Lower lobe of right lung (tissue), 2 donors: ENCODE measurements at places on chromosomes 5 and 9.

DNA sequence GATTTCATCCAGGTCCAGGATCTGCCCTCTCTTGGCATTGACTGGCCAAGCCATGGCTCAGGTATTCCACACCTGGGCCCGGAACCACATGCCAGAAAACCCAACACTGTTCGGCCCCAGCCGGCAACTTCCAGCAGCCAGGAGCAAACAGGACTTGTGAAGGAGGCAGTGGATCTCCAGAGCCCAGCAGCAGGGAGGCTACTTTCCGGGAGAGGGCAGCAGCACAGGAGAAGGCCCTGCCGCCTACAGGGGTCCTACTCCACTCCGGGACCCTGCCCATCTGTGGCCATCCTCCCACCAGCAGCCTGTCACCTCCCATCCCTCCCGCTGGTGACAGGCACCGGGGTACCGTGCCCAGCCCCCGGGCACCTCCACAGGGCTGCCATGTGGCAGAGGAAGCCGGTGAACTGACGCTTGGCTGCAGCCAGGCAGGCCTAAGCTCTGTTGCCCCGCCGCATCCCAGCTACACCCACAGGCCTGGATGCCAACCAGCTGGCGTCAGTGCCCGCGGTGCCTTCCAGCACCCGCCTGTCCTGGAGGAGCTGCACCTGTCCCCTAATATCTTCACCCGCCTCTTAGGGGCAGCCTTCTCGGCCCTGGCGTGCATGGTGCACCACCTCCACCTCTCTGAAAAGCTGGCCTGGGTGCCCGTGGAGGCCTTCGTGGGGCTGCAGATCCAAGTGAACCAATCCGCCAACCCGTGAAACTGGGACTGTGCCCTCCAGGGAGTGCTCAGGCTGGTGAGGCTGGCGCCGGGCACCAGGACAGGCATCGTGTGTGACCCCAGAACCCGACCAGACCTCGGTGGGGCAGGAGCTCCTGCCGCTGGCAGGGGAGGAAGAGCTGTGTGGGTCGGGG is 18.9 kb upstream of the SLC30A5 start:
- DNase-seq: no peak

DNA sequence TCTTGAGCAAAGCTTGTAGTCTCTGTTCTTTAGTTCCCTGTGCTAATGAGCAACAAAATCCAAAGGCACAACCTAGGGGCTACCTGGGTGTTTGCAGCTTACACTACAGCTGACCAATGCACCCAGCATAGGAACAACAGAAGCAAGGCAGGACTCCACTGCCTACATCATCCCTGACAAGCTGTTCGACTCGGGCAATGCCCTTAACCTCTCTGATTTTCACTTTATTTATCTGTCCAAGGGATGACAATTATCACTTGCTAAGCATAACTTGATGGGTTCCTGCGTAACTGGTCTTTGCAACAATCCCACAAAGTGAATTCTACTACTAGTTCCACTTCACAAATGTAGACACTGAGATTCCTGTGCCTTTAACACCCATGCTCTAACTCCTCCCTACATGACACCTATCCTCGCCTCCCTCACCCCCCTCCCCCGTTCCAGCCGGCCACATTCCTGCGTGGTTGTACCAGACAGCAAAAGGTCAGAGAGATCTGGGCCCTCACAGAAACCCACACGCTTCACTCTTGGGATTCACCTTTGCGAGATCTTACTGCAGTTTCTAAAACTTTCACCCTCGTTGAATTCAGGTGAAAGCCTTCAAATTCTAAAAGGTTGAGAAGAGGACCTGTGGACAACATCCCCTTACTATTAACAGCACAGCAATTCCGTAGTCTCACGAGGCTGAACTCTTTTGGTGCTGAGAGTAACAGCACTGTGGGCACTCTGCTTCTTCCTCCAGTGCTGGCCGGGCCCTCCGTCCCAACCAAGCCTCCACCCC is 995 bp downstream of the IPPK start:
- no peak for DNase-seq

GRCh38 chr9:114209151-114209550 is 53.8 kb downstream of the COL27A1 start:
- peak; percentile 34 for DNase-seq

DNA sequence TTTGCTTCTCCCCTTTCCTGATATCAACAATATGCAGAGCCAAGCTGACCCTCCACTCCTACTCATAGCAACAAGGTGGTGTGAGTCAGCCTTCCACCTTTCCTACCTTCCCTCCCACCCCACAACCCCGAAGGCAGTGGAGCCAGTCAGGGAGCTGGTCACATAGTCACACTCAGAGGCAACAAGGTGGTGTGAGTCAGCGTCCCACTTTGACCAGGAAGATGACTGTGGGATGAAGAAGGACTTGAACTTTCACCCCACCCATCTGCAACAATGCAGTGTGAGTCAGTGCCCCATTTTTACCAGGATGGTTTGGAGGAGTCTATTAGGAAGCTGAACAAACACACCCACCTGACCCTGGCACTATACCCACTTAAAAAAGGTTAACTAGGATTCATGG is 30.1 kb upstream of the ZNF782 start:
- no peak for DNase-seq

GRCh38 chr9:72494051-72494450 is 27.4 kb upstream of the TMC1 start:
- no peak for DNase-seq

- peak; percentile 44 for DNase-seq
Measured at GRCh38 chr5:122415030-122415800, 103.2 kb downstream of the SNCAIP start.

- no peak for DNase-seq
Measured at GRCh38 chr5:62718324-62718723, 139.7 kb downstream of the LRRC70 start.

- no peak for DNase-seq
Measured at GRCh38 chr9:33129886-33130881, 37.0 kb downstream of the B4GALT1 start.

- DNase-seq: no peak
Measured at GRCh38 chr9:98132806-98133631, 14.0 kb upstream of the TRIM14 start.

GRCh38 chr9:14348123-14348372 is 34.1 kb upstream of the NFIB start:
- no peak for DNase-seq

DNA sequence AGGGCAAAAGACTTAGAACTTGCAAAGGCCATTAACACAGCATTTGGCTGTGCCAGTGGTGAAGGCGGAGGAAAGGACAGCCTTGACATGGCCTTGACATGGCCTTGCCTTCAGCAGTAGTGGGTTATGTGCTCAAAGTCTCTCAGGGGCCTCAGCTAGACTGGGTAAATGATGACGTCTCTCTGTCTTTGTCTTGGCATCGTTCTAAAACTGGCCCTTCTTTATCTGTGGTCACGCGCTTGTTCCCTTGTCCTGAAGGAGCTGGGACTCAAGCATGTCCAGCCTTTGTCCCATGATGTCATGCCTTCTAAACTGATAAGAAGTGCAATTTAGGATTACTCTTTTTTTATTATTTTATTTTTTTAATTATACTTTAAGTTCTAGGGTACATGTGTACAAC is 88.7 kb upstream of the ATP10B start:
- DNase-seq: no peak

- DNase-seq: no peak
Measured at GRCh38 chr5:109411149-109411514, 1.4 kb upstream of the PJA2 start.

DNA sequence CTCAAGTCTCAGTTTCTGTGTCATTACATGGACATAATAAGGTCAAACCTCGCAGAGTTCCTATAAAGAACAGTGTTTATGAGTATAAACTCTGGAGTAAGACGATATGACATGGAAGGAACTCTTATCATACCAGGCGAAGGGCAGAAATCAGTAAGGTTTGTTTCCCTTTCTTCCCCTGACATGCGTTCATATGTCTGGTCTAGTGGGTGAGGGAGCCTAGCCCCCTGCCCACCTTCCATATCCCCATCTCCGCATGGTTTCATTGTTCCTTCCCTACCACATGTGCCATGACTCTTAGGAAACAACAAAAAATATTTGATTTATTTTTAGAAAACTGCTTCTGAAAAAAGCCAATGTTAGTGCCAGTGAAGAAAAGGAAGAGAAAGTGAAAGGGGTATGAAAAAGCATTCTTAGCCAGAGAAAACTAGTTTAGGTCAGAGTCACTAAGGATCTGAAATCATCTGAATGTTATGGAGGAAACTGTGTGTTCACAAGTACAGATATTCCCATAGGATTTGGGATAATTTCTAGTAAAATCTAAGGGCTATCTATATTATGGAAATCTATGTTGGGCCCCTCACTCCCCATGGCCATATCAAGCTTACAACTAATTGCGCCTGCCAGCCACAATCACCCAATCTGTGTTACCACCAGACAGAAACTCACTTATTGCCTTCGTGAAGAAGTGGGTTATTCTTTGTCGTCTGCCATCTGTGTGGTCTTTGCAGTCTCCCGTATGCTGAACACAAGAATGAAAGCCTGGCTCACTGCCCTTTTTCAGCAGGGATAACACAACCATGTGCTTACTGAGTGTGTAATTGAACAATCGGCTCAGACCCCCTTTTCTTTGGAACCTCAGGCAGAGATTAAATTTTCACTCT is 19.9 kb upstream of the HMHB1 start:
- no peak for DNase-seq

GRCh38 chr9:114681594-114682332 is at the start of gene TEX48:
Gene TEX48 (minus strand): TSS chr9:114682192. CDS start chr9:114671723, 10,469 bp downstream.
- peak; percentile 59 for DNase-seq

DNA sequence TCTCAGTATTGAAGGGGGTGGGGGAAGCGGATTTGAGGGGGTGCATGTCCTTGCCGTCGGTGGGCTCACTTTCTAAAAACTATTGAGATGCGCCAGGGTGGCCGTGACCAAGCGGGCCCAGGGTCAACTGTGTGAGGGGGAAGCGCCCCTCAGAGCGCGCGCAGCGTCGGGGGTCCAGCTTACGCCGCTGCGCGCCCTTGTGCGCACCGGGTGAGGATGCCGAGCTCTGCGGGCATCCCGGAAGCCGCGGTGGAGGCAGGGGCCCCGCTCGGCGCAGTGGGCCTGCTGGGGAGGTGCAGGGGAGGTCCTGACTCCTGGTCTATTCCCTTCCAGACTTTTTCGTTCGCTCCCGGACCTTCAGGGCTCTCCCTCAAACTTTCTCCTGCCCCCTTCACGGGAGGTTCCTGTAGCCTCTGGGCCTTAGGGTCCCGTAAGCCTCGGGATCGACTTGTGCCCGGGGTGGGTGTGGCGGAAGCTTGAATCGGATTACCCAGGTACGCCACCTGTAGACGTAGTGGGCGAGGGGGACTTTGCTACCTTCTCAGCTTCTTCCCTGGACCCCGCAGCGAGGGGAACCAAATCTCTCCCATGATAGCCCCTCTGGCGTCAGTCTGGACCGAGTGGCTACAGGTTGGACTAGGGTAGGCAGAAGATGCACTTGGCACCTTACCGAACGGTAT is 2.5 kb upstream of the PRDM6 start:
- no peak for DNase-seq

DNA sequence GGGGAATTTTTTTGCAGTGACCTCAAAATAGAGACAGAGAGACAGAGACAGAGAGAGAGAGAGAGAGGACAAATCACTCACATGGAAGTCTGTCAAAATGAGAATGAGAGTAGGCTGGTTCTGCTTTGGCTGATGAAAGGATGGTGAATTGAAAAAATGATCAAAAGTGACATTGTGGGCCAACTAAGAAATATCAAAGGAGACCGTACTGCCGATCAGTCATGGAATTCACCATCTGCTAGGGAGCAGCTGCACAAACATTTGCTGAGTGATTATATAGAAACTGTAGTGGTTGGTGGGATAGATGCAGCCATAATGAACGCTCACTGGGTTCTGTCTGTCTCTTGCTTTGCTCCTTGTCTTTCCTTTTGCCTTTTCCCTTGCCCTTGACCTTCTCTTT is 476.6 kb upstream of the SGCD start:
- DNase-seq: no peak

DNA sequence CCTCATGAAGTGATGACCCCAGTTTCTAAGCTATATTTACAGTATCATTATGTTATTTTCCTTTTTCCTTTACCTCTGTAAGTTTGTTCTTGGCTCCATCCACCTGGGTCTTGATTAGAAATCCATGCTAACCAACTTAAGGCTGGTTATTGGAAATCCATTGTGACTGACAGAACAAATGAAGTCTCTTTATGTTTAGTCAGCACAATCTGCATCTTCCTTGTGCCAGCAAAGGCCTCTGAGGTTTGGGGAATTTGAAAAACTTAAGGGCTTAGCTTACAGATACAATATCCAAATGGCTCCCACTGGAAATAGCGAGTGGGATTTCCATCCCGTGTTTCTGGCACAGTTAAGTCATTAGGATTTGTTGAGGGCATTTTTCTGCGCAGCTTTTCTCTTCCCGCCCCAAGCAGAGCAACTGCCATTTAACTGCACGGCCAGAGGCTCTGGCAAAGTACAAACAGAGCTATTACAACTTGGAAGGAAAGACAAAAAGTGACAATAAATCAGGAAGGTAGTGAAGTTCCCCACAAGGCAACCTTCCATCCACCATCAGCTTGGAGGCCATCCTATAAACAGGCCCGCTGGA is 64.2 kb downstream of the DCP2 start:
- DNase-seq: no peak

DNA sequence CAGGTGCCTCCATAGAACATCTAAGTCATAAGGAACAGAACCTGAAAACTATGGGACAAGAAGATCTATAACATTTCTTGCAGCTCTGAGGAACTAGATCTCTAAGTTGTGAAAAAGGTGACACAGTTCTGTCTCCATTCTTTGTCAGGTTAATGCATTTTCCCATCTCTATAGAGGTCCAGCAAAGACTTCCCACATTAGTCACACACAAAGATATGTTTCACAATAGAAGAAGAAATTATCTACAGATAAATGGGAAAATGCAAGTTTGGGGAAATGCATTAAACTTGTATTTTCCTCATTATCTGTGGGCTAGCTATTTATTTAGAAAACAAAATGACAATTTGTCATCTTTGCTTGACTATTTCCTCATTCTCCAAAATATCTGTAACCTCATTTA is 458.6 kb upstream of the PAPPA start:
- DNase-seq: no peak

DNA sequence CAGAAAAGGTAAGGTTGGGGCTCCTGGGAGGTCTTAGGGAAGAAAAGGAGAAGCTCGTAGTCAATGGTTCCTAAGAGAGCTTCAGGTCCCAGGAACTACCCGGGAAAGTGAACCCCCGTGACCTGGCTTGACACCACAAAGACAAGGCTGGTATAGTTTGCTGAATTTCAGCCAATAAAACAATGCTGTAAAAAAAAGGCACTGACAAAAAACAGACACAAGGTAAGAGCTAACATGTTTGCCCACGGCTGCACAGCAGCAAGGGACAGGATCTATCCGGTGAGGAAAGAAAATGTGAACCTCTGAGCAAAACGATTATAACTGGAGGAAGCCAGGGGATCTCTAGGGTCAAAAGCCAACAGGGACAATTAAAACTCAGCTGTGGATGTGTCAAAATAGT is 17.1 kb downstream of the SLIT3 start:
- no peak for DNase-seq

GRCh38 chr5:74233091-74233490 is 407.4 kb downstream of the ENC1 start:
- no peak for DNase-seq

GRCh38 chr9:68728731-68729130 is 23.7 kb downstream of the PIP5K1B start:
- DNase-seq: no peak

- DNase-seq: no peak
Measured at GRCh38 chr9:1869843-1870242, 145.3 kb upstream of the SMARCA2 start.

GRCh38 chr5:143235423-143235822 is 168.1 kb downstream of the NR3C1 start:
- no peak for DNase-seq

- no peak for DNase-seq
Measured at GRCh38 chr5:3736926-3737325, 141.3 kb downstream of the IRX1 start.
